ENCODE measurements at places on chromosomes 1 and 21.

DNA sequence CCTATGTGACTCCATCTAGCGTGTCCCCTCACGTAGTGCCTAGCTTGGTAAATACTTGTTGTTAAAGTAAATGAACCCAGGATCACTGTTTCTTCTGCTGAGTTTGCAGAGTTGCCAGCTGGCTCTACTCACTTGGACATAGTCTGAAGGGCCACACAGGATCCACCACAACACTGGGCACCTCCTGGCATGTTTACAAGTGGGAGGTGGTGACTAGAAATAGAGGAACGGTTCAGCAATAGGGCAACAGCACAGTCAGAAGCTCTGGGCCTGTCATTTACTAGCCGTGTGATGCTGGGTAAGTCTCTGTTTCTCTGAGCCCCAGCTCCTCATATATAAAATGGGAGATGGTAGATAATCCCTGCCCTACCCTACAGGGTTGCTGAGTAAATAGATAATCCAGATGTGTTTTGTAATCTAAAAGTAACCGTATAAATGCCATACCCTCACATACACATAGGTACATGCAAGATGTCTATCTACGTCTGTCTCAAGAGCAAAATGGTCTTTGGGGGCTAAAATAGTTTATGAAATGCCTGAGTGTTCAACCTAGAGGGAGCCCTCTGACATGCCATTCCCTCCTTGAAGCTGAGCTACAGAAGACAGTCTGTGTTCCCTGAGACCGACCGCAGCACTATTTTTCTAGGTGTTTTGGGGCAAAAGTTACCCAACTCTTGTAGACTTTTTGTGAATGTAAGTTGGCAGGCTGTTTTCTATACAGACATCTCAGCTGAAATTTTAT lies 20.5 kb downstream of the RNF220 start:
- no peak for DNase-seq

GRCh38 chr21:33948096-33948950 lies 32.7 kb upstream of the ATP5PO start:
- DNase-seq = peak; percentile 85

GRCh38 chr1:206828765-206829164 lies 36.7 kb upstream of the IL20 start:
- no peak for DNase-seq

DNA sequence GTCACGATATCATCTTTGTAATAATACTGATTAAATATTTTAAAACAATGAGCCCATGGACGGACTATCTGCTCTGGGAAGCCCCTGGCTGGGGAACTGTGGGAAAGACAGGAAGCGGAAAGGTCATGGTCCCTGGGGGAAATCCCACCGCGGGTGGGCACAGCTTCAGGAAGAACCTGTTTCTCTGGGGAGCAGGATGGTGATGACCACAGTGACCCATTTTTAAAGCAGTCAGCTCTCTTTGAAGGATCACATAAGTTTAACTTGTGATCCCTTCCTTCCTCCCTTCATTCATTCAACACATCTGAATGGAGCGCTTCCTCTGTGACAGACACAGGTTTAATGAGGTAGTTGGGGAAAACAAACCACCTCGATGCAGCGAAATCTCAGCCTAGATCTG lies 73.0 kb downstream of the DHRS3 start:
- no peak for DNase-seq

DNA sequence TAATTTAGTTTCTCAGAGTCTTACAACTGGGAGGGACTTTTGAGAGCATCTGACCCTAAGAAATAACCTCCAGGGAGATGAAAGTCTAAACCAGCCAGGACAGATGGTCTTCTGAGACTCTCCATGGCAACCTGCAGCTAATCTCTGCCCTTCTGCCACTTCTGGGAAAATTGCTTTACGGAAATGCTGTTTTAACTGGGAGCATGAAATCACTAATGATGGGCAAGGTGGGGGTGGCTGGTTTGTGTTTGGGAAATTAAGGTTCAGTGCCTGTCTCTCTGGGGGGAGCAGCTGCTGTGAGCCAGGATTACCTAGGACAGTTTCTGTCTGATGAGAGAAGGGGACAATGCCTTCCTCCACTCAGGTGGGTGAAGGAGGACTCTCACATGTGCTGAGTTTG lies 33.2 kb downstream of the ROR1 start:
- DNase-seq = no peak

DNA sequence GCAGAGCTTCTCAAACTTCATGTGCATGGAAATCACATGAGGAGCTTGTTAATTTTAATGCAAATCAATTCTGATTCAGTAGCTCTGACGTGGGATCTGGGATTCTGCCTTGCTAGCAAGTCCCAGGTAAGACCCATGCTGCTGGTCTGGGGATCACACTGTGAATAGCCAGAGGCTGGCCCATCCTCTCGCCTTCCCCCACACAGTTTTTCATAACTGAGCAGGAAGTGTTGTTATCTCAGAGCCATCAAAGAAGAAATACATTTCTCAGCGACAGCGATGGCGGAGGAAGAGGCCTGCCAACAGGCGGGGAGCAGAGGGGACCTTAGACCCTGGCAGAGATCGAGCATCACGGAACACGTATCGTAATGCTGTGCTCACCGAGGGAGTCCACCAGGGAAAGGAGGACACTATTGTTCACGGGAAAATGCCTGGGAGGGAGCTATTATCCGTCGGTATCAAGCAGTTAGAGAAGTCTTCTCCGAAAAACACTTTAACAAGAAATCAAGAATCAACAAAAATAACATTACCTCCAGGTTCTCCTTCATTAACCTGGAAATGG lies 268.9 kb upstream of the TMEM51 start:
- DNase-seq = no peak

Measured in neural progenitor cell (in vitro differentiated cells).